ENCODE measurements at places on chromosomes 1 and 21. TPM values are rescaled to one million over a fixed set of nuclear protein-coding genes. Genes with fewer than 3 reads are reported as not detected.

S100A16 gene
- 429 TPM for total RNA-seq

PCBP3 gene
- total RNA-seq: 0.13 TPM

LRRC7 gene
- total RNA-seq: 0.13 TPM

CAPN8 gene
- not detected for total RNA-seq

WNT4 gene
- total RNA-seq: 0.39 TPM

SPSB1 gene
- 68.9 TPM for total RNA-seq

All from dermis microvascular lymphatic vessel endothelial cell (primary cell).